ENCODE measurements at places on chromosomes 2 and 18. TPM values are rescaled to one million over a fixed set of nuclear protein-coding genes. Genes with fewer than 3 reads are reported as not detected.

GRCh38 chr2:199798831-199799580 is 52.0 kb downstream of the FTCDNL1 start:
- no peak for DNase-seq

DNA sequence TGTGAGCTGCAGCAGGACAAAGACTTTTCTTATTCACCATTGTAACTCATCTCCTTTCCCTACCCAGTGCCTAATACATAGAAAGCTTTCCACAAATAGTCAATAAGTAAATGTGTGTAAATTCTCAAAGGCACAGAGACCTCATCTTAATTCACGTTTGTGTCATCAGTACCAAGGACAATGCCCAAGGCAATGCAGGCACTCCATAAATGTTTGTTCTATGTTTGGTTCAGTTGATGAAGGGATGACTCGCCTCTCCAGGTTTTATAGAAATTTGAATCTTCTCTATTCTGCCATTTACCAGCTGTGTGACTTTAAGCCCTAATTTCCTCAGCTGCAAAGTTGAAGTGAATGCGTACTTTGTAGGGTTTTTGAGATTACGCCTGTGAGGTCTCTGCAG is 2.1 kb upstream of the MOGAT1 start:
- DNase-seq, result no peak

- no peak for DNase-seq
Observed at GRCh38 chr2:135299658-135300244, 231.3 kb downstream of the ZRANB3 start.

DNA sequence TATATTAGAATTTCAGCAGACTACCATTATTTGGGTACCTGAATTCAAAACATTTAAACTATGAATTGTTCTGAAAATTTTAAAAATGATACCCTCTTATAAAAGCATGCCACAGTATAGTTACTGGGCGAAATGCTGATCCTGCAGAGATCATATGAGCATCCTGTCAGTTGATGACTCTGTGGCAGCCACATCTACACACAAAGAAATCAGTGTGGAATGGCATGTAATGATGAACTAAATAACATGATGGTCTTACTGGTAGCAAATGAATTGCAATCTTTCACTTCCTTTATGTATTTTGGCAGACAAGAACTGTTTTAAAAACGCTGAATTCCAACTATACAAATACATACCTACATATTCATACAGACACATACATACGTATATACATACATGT is 38.3 kb downstream of the MRPS9 start:
- DNase-seq, result no peak

GRCh38 chr2:230685178-230685577 is 27.5 kb upstream of the CAB39 start:
- DNase-seq, result no peak

GRCh38 chr2:53848062-53848461 is 11.7 kb downstream of the GPR75 start:
- DNase-seq, result no peak

- no peak for DNase-seq
Observed at GRCh38 chr18:67265464-67266245, 250.9 kb downstream of the DSEL start.

- no peak for DNase-seq
Observed at GRCh38 chr2:47566207-47566858, 163.4 kb downstream of the MSH2 start.

DNA sequence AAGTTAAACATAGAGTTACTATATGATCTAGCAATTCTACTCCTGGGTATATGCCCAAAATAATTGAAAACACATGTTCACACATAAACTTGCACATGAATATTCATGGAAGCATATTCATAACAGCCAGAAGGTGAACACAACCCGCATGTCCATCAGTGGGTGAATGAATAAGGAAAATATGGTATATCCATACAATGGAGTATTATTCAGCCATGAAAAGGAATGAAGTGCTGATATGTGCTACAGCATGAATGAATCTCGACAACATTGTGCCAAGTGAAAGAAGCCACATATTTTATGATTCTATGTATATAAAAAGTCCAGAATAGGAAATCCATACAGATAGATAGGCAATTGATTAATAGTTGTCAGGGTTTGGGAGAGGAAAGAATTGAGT is 15.9 kb downstream of the COL4A4 start:
- no peak for DNase-seq

DNA sequence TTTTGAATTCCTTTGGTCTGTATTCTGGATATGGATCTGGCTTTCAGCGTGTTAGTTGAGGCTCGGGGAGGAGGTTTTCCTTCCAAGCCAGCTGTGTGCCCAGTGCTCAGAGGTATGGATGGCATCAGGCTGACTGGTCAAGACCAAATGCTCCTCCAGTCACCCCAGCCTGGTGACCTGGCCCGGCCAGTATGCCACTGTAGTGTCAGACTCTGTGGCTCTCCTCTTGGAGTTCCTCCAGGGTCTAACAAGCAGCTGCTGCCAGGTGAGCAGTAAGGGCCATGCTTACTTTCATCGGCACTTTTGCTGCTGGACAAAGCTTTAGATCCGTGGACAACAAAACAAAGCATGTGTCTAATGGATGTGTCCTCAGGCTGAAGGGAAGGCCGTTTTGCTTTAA is 44.1 kb downstream of the CABLES1 start:
- no peak for DNase-seq

GRCh38 chr2:151827564-151828142 is 568 bp downstream of the ARL5A start:
- no peak for DNase-seq

DNA sequence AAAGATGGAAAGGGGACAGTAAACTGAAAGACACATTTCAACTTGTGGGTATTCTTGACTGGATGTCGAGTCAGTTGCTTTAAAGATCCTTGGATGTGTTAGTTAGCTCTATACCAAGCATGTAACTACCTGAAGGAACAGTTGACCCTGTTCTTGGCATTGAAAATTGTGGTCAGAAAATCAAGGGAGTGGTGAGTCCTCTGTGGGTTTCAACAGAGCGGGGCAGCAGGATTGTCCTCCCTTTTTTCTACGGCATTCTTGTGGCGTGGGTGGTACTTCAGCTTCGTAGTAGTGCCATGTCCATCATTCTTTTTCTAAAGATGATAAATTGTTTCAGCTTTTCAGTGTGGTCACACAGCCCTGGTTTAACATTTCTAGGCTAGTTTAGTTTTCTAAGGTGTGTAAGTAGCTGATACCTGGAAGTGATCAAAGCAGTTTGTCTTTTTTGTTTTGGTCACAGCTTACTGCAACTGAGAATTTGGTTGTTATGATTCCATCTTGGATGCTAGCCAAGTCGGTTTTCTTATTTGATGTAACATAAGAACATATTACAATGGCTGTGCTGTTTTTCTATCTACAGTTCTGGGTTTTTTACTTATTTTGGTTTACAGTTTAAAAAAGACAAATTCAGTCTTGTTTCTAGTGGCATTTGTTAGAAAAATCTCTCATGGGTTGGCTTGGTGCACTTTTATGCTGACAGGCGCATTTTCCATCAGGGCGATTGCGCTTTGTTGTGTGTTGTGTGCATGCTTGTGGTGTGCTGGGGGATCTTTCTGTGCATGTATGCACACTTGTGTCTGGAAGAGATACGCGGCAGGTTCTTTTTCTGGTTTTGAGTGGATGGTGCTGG is 84.7 kb downstream of the ZNF407 start:
- DNase-seq, result no peak

DNA sequence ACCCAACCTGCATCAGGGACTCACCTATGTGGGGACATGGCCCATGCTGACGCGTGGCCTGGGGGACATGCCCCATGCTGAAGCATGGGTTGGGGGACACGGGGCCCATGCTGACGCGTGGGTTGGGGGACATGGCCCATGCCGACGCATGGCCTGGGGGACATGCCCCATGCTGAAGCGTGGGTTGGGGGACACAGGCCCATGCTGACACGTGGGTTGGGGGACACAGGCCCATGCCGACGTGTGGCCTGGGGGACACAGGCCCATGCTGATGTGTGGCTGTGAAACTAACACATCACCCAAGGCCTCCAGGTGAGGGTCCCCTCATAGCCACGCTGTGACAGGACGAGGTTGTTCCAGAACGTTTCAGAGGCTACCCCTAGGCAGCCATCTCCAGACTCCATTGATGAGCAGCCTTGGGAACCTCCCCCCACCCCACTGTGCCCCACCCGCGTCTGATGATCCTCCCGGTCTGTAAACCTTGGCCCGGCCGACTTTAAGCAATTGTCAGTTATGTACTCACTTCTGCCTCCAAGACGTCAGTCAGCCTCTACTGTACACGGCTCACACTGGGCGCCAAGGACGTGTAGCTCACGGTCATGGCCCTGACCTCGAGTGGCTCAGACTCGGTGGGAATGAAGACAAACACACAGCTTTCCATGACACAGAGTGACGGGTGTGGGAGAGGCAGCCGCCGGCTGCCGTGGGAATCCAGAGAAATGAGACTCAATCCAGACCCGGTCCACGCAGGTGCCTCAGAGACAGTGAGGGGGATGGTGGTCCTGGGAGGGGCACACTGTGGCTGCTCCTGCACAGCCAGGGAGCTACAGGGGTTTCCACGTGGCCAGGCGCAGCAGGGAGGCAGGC is 50.2 kb upstream of the SLC66A3 start:
- no peak for DNase-seq

DNA sequence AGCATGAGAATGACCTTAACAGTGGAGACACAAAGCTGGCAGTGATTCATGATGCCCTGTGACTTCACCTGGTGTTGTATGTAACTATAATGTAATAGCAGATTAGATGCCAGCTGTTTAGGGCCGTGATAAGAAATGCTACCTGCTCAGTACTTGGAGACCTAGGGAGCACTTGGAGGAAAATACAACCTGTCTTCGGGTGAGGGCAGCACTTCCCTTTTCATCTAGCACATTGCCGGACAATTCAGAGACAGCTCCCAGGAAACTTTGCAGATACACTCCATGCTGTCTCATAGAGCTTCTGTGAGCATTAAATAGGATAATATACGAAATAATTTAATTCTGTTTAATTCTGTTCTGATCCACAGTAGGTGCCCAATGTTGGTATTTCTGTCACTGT is 668.5 kb downstream of the TSN start:
- no peak for DNase-seq

DNA sequence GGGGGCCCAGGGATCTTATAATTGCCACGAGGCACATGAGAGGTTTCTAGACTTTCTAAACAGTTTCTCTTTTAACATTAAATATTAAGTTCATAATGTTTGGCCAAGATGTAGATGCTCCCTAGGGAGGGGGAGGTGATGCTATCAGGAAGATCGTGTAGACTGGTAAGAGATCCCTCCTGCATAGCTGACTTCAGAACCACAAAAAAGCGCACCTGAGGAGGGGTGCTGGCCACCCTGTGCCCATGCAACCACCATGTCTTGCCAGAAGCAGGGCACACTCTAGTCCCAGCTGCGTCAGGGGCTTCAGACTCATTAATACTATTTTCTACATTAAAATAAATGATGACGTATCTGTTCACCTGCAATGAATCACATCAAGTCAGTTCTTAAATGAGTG is 103.4 kb upstream of the SLC35G4 start:
- DNase-seq, result no peak

GRCh38 chr2:136221026-136221425 is 103.1 kb upstream of the CXCR4 start:
- no peak for DNase-seq

DNA sequence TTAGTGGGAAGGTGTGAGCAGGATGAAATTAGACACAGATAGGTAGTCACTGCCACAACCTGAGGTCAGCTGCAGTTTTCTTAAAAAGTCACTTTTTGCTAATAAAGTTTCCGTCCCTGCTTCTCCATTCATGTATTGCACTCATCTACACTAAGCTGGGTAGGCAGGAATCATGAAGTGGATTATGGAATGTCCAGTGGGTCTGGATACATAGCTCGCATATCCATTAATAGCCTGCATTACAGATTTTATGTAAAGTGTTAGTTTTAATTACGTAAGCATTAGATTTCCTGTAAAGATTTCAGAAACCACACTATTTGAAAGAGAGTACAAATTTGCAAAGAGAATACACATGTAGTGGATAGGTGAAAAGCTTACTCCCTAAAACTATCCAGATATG is 30.4 kb downstream of the PTPRM start:
- no peak for DNase-seq

DNA sequence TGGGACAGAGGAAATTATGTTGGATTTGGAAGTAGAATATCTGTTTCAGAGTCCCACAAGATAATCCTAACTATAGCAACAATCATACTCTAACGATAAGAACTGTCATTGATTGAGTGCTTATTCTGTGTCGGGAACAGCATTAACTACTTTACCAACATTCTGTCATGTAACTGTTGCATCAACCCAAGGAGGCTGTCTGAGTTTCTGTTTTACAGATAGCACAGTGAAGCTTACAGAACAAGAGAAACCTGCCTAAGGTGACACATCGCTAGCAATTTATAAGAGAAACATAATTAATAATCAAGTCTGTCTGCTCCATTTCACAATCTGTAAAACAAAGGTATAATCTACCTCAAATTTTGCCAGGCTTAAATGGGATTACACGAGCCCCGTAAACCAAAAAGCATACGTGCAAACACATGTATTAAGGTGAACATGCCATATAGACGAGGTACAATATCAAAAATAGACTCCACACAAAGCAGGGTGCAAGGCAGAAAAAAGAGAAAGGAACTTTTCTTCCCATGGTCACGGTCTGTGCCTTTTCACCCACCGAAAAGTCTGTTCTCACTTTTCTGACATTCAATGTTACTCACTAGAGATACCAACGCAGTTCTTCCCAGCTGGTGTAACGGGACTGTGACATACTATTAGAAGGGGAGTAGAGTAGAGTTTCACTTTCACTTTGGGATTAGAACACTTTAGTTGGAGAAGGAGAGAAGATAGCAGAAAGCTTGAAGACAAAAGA is 37.2 kb upstream of the SLC8A1 start:
- no peak for DNase-seq

DNA sequence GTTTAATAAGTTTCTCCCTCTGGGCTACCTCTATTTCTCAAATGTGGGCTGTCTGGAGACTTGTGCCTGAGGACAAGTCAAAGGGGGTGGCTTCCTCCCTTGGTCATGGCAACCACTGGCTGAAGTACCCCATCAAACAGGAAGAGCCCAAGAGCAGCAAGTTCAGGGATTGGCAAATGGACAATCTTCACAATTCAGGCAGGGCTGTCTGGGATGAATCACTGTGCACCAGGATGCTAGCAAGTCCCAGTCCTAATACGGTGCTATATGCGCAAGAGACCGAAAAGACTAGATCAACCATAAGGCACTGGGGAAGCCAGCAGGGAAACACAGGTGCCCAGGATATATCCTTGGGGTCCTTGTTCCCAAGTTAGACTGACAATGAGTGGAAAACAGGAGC is 75.5 kb downstream of the ANTXR1 start:
- no peak for DNase-seq

The CD8B2 gene
- not detected for polyA plus RNA-seq

The NT5DC4 gene
- polyA plus RNA-seq, result not detected

The COL3A1 gene
- polyA plus RNA-seq, result 1,396 TPM

The FAM237A gene
- polyA plus RNA-seq, result not detected

The CELF4 gene
- not detected for polyA plus RNA-seq

The CXCR4 gene
- polyA plus RNA-seq, result not detected

The TUBA3E gene
- not detected for polyA plus RNA-seq

The PLEK gene
- polyA plus RNA-seq, result 0.06 TPM

The LRRTM1 gene
- not detected for polyA plus RNA-seq

The RNF152 gene
- polyA plus RNA-seq, result 7.4 TPM

The VSNL1 gene
- 0.86 TPM for polyA plus RNA-seq
